Vagina (tissue), 2 donors: ENCODE measurements at places on chromosomes 16 and 17. TPM values are rescaled to one million over a fixed set of nuclear protein-coding genes. Genes with fewer than 3 reads are reported as not detected.

DNA sequence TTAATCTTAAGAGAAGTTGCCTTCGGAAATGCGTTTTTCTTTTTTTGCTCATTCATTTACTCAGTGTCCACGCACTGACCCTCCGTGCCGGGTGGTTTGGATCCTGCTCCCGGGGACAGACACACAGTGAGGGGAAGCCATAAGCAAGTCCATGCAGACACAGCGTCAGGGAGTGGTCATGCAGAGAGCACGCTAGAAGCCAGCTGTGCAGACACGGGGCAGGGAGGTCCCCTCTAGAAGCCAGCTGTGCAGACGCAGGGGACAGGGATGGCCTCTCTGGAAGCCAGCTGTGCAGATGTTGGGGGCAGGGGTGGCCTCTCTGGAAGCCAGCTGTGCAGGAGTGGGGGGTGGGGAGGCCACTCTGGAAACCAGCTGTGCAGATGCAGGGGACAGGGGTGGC, 4.8 kb downstream of the GAA start:
- DNase-seq, result no peak

Gene CA10
- total RNA-seq, result 2.0 TPM

Gene TUBB3
- 19.2 TPM for total RNA-seq

Gene DECR2
- 17.9 TPM for total RNA-seq
